ENCODE measurements at places on chromosomes 7 and 10.

DNA sequence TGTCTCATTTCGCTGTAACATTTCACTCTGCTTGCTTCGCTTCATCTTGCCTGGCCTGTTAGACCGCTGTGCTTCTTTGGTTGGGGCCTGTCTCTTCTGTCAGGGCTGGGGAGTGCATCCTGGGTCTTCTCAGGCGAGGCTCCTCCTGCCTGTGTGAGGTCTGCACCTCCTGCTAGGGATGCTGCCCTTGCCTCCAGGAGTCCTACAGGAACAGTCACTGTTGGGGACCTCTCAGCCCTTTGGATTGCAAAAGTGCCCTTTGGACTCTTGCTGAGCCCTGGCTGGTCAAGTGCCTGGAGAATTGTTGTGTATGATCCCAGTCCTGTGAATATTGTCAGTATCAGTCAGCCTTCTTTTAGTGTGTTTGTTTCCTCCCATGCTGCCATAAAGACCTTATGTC lies 84.1 kb downstream of the MDFIC start:
- DNase-seq = no peak

DNA sequence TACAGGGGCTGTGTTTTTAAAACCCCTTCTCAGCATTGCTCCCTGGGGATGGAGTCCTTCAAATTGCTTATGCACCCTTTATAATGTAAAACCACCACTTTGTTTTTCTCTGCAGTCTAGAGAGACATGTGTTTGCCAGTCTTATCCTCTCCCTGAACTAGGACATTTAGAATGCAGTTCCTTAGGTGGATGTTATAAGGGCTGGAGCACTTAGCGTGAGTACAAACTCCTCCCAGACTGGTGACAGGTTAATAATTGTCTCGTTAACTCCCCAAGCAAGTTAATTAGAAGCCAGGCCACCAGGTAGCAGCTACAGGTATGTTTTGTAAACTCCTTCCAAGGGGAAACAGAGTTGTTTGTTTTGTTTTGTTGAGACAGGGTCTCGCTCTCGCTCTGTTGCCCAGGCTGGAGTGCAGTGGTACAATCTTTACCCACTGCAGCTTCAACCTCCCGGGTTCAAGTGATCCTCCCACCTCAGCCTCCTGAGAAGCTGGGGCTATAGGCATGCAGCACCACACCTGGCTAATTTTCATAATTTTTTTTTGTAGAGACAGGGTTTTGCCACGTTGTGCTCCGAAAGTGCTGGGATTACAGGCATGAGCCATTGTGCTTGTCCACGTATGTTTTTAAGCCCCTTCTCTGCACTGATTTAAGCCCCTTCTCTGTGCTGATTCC lies 100.2 kb downstream of the FAM107B start:
- DNase-seq = no peak

DNA sequence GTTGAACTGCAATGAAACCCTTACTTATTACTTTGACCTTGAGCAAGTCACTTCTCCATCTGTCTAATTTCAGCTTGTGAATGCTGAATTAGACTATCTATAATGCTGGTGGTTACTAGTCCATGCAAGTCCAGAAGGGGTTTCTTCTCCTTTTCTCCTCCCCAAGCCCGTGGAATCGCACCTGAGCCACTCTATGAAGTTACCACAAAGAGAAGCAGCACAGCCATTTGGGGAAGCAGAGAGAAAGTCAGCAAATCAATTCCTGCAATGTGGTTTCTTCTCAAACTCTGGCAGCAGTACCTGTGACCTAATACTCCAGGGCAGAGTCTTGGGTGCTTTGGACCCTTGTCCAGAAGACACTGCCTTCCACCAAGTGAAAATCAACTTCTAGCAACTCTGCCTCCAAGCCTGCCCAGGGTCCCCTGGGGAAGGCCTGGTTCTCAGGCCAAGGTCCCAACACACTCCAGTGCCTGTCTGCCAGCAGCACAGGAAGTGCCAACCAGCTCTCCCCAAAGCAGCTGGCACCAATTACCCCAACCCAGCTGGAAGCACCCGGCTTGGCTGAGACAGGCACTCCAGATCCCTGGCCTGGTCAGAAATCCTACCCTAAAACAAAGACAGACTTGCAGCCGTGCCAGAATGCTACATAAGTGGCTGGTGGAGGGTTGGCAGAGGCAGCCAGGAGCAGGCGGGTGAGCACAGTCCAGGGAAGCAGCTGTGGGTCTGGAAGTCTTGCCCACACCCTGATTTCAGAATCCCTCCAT lies 200.3 kb downstream of the LSM5 start:
- no peak for DNase-seq

- no peak for DNase-seq
Measured at GRCh38 chr10:26969145-26969926, 108.6 kb upstream of the ABI1 start.

- DNase-seq = no peak
Measured at GRCh38 chr7:117775801-117776200, 97.4 kb downstream of the CTTNBP2 start.
